Kasumi-1 (cell line): ENCODE measurements at places on chromosomes 6 and 20.

- DNase-seq: peak; percentile 69
Measured at GRCh38 chr6:144219056-144219685, 66.0 kb upstream of the UTRN start.

- DNase-seq: no peak
Measured at GRCh38 chr20:46683939-46684750, 5.1 kb downstream of the TP53RK start.

DNA sequence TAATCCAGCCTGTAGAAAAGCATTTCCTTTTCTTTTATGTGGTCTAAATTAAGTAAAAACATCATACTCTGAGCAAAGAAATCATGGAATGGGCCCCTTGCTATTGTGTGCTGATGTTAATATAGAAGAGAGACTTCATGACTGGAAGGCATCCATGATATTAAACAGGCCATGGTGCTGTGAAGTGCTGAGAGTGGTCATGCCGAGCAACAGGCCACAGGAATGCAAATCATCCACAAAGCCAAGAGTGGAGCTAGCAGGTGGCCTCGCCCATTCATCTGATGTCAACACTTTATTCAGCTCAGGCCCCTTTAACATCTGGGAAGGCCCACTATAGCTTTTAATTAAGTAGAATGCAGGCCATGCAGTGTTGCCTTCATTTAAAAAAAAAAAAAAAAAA is 115.2 kb upstream of the HMGCLL1 start:
- no peak for DNase-seq

GRCh38 chr20:46954490-46955038 is 59.9 kb downstream of the EYA2 start:
- no peak for DNase-seq

DNA sequence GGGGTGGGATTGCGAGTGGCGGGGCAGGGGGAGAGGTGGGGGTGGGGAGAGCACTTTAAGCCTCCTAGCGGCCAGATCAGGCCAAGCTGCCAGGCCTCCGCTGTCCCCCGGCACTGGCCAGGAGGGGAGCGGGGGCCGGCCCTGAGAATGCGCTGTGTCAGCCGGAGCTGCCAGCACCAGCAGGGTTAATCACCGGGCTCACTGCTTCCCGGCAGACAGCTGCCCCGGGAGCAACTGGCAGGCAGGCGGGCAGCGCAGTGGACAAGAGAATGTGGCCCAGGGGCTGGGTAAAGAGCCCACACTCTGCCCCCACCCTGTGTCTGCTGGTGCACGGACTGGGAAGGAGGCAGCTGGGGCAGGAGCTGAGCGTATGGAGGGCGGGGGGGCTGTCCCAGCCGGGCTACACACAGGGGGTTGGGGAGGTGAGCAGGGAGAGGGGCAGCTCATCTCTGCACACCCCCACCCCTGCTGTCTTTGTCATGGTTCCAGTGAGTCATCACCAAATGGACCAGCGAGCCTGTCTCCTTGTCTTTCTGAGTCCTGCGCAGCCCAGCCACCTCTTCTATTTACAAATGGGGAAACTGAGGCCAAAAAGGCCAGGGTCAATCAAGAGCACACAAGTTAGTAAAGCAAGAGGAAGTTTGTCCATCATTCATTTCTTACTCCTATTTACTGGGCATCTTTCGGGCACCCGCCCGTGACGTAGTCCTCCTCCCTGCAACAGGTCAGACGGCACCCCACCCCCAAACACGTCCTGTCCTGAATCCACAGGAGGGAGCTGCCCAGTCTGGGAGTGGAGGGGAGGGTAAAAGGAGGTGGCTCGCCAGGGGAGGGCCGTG is 2.1 kb upstream of the LAMA5 start:
- DNase-seq: no peak

GRCh38 chr6:42100029-42100901 is 42.2 kb downstream of the C6orf132 start:
- DNase-seq: no peak

GRCh38 chr6:37816599-37817375 is 2.7 kb upstream of the ZFAND3 start:
- no peak for DNase-seq
